CD4-positive, alpha-beta T cell treated with Interleukin-6 for 4 hours (primary cell): ENCODE measurements at places on chromosomes 3 and 15.

- DNase-seq, result no peak
Observed at GRCh38 chr3:55884491-55885285, 397.6 kb upstream of the WNT5A start.

DNA sequence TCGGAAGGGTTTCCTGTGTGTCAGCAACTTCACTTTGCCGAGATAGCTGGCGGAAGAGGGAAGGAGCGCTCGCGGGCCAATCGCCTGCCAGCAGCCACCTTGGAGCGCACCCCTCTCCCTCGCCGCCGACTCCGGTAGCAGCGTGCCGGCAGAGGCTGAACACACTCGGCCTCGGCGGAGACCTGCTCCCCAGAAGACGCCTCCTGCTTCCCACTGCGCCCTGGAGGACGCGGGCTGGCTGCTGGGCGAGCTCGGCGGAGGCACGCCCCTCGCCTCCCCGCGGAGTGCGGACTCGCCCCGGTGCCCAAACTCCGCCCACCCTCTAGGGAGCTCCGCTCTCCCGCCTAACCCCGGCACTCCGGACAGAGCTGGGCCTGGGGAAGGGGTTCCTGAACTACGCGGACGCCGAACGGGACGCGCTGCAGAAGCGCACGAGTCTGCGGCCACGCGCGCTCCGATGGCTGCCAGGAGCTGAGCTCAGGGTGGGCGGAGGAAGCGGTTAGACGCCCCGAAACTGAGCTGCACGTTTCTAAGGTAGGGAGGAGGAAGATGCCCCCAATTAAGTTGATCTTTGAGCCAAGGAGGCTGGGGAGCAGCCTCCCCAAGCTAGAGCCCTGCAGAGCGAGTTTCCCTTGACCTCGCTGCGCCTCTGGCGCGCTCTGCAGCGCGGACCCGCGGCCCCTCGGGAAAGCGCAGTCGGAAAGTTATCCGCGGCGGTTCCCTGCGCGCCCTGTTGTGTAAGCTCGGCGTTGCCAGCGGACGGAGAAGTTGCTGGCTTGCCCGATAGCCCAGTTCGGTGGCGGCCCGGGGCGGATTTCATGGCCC is at the start of gene P2RY1:
Gene P2RY1, plus strand, starts transcription at position 356 of the 825 bp plus-strand sequence. CDS start 652 bp downstream, outside the sequence.
- DNase-seq, result peak; percentile 8

DNA sequence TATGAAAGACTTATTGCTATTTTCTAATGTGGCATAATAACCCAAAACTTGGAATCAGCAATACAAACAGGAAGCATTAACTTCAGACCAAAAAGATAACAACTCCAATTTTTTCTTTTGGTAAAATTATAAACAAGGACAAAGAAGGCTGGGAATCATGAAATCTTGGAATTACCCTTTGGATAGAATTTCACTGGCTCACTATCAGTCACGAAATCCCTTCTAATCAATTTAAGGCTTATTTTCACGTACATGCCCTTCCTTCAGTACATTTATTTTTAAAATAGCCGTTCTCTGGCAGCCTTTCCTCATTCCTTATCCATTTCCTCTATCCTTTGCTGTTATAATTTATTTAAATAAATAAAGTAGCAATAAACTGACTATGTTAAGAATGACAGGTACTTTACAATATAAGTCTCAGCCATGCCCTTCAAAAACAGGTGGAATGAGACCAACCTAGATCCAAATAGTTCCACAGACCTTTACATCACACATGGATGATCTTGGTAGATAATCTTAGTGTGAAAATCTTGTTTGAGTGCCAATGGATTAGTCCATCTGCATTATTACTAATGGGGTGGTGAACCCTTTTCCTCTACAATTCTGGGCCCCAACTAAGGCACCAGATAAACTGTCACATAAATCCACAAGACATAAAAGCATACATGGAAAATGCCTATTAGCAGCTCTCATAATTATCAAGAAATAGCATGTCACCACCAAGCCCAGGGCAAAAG is 38.9 kb downstream of the ABI3BP start:
- no peak for DNase-seq

GRCh38 chr15:59644756-59645155 is 12.6 kb downstream of the GTF2A2 start:
- no peak for DNase-seq
